NCI-H460 (cell line): ENCODE measurements at places on chromosomes 16 and 17.

GRCh38 chr16:56262551-56263245 lies 71.4 kb downstream of the GNAO1 start:
- no peak for DNase-seq

GRCh38 chr16:25713785-25714570 lies 22.2 kb downstream of the HS3ST4 start:
- DNase-seq, result no peak

DNA sequence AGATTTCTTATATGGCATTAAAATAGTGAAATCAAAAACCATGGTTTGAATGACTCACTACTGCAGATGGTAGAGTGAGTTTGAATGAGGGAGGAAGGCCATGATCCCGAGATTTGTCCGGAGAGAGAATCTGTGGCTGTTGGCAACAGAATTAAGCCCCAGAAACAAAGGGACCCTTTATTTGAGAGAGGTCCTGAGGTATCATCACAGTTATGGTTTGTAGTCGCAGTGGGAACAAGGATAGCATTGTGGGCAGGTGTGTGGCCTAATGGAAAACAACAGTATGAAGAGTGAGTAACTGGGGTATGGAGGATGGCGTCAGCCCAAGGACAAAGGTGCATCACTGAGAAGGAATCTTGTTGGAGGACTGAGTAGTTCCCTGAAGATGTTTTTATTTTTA lies 8.5 kb upstream of the ZFP3 start:
- no peak for DNase-seq

GRCh38 chr17:79243996-79244395 lies 169.4 kb downstream of the ENGASE start:
- no peak for DNase-seq

GRCh38 chr17:35808240-35808961 lies 883 bp upstream of the TAF15 start:
- DNase-seq, result no peak

- DNase-seq, result peak; percentile 13
Observed at GRCh38 chr17:45719335-45720071, 64.6 kb upstream of the CRHR1 start.

DNA sequence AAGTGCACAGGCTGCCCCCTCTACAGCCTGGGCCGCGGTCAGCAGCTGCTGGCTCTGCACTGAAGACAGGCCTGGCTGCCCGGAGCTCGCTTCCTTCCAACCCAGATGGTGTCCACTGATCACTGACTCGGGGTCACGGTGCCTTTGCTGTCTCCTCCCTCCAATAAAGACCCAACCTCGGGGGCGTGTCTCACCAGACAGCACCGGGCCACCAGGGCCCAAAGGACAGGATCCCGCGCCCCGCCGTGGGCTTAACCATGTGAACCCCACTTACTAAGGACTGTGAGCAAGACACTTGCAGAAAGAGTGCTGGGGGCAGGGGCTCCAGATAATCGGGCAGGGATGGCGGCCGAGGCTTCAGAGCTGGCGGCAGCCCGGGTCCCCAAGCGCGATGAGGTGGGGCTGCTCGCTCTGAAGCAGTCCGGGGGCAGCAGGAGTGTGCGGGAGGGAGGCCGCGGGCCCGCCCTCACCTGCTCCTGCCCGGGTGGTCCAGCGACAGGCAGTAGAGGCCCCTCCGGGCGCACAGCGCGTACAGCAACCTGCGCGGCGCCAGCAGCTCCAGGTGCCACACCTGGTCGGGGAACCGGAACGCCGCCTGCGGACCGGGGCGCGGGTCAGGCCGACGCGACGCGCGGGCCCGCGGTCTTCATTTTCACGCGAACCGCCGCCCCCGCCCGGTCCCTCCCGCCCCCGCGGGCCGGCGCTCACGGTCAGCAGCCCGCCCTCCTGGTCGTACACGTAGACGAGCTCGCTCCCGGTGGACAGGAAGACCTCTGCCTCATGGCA lies 502 bp downstream of the FAAP100 start:
- no peak for DNase-seq

- DNase-seq, result no peak
Observed at GRCh38 chr17:20122254-20122879, 113.2 kb downstream of the SPECC1 start.

GRCh38 chr17:61379457-61380216 lies 20.0 kb upstream of the TBX2 start:
- no peak for DNase-seq
